ENCODE measurements at places on chromosomes 1 and 21.

GRCh38 chr1:206637605-206638004 lies 2.3 kb downstream of the DYRK3 start:
- no peak for DNase-seq

GRCh38 chr1:15444468-15445389 lies 6.5 kb downstream of the CTRC start:
- DNase-seq, result no peak

DNA sequence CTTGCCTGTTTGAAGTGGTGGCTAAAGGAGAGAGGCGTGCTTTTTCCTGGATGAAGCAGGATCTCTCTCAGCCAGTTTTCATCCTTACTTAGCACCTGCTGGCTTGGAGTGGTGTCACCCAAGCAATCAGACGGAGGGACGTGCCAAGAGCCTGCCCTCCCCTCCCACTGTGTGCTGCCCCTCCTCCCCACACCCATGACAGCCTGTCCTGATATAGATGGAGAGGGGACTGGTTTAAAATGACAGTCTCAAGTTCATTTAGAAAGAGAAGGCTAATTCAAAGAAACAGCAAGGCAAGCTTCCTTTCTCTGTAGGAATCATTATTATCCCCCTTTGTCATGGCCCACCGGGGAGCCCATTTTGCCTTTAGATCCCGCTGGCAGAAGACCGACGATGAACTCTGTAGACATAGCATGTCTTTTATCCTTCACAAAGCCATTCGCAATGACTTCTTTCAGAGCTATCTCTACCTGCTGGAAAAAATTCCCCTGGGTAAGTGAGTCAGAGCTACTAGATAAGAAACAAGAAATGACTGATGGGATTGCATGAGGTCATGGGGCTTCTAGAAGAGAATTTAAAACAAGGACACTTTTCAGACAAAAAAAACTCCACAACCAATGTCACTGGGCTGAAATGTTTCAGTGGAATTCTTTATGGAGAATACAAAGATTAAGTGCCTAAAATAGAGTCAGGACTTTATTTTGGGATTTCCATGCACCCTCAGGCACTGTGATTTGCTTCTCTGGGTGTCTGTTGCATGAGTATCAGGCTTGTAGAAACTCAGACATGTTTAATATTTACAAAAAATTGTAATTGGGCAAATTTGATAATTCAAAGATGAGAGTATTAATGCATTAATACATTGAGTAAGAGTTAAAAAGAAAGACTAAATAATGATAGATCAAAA lies at the start of gene NTMT2:
NTMT2 (plus strand) TSS at position 190 of the 907 bp plus-strand sequence; CDS start at position 339, 149 bp downstream.
- peak; percentile 77 for DNase-seq

GRCh38 chr21:45286671-45287437 lies 841 bp downstream of the POFUT2 start:
- no peak for DNase-seq

- DNase-seq, result no peak
Measured at GRCh38 chr1:225827076-225827475, 17.2 kb downstream of the EPHX1 start.

DNA sequence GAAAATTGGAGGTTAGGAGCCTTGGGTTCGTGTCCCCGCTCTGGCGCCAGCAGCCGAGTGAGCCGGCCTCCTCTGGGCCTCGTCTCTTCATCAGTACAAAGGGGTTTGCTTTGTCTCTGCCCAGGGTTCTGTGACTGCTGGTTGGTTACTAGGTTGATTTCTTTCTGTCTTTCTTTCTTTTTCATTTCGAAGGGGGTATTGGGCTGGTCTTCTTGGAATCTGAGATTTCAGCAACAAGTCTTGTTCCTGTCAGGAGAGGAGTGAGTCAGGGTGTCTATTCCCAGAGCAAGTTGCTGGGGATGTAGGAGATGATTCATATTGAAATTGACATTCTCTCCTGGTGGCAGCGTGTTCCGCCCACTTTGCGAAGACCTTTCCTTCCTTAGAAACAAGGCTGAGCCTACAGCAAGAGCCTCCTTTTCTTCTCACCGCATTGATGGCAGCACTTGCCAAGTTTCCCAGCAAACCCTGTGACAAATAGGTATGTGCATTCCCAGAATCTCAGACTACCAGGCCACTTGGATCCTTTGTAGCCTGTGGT lies 79.2 kb downstream of the MAN1C1 start:
- no peak for DNase-seq

GRCh38 chr1:231634323-231635013 lies 7.9 kb downstream of the DISC1 start:
- DNase-seq, result no peak

GRCh38 chr1:38497921-38498656 lies 361.5 kb downstream of the RRAGC start:
- DNase-seq, result no peak

DNA sequence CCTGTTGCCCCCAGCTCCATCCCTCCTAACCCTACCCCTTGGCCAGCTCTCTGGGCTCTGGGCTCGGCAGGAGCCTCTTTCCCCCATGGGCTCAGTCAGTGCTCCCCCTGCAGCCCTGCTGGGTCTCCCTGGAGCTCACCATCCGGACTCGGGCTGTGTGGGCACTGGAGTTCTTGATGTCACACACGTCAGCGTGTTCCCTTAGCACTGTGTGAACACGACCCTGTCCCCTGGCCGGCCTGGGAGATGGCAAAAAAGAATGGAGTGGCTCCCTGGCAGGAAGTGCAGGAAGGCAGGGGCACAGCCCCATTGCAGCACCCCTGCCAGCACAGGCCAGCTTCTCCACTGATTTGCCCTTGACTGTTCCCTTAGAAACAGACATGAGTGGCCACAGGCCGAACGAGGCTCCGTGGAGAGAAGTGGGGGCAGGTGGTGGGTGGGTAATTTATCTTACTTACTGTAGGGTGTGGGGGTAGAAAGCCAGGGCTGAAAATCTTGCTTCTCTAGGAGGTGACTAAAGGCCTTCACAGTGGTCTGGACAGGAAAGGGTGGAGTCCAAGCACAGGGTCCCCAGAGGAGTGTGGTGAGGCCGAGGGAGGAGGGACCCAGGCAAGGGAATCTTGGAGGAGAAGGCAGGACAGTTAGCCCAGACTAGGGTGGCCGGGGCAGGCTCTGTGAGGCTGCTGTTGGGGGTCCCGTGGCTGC lies 381.7 kb upstream of the VAMP3 start:
- no peak for DNase-seq

GRCh38 chr1:165603810-165604209 lies 27.2 kb upstream of the MGST3 start:
- no peak for DNase-seq

DNA sequence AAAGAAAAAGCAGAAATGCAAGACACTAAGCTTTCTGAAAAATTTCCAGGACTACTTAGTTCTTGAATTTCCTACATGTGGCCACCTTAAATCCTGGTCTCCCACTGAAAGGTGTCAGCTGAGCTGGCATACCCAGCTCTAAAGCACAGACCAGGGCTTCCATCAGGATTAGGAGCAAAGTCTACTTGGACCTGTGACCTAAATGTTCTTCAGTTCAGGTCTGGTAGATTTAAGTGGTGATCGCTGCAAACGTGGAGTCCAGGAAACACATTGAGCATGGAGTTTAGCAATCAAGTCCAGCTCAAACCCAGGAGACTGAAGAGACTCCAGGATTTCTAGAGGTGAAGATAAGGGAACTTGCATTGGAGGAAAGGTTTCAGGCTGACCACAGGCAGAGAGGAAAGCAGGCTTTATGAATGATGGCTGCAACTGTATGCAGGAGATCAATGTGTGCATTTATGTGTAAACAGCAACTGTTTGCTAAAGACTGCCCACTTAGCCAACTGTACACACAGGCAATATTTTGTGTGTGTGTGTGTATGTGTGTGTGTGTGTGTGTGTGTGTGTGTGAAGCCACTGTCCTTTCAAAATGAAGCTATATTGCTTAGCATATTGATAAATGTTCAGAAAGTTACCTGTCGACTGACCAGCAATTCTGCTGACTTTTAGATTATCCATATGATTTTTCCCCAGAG lies 75.2 kb downstream of the LMX1A start:
- DNase-seq, result no peak

GRCh38 chr21:34974162-34974981 lies 74.7 kb downstream of the RUNX1 start:
- no peak for DNase-seq

GRCh38 chr1:114082304-114082630 lies 71.4 kb downstream of the SYT6 start:
- DNase-seq, result no peak

DNA sequence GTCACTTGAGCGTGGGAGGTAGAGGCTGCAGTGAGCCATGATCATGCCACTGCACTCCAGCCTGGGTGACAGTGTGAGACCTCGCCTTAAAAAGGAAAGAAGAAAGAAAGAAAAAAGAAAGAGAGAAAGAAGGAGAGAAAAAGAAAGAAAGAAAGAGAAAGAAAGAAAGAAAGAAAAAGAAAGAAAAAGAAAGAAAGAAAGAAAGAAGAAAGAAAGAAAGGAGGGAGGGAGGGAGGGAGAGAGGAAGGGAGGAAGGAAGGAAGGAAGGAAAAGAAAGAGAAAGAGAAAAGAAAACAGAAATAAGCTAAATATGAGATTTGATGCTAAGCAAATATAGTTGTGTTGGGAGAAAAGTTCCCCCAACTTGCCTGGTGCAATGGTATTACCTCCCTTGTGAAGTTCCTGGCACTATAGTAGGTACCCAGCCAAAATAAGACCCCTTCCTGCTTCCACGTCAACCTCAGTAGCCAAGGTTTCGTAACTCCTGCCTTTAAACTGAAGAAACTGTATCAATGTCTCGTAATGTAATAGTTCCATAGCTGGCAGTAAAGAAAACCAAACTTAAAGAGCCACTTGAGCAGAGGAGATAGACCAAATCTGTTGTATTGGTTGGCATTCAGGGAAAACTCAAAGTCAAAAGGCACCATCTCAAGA lies 88.1 kb upstream of the HNRNPU start:
- no peak for DNase-seq

GRCh38 chr1:63698001-63698838 lies 75.6 kb upstream of the ROR1 start:
- peak; percentile 76 for DNase-seq

DNA sequence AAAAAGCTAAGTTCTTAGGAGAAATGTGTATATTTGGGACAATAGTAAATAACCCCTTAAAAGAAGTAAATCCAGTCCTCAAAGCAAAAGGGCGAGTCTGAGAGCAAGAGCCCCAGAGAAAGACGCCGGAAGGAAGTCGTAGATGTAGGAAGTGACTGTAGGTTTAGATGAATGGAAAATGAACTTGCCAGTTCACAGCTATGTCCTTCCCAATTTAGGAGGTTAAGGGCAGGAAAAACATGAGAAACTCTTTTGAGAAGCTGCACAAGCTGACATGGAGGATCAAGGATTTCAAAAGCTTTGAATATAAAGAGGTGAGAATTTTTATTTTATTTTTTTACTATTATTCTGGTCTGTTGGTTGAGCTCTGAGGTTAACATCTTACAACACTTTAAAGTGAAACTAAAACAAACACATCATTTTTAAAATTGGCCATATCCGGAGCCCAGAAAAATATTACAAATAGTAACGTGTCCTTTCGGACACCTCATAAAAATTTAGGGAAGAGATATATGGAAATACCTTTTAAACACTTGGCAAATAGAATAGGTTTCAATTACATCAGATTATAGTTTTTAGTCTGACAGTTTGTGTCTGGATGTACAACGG lies 1178.6 kb downstream of the MRPL39 start:
- DNase-seq, result no peak

DNA sequence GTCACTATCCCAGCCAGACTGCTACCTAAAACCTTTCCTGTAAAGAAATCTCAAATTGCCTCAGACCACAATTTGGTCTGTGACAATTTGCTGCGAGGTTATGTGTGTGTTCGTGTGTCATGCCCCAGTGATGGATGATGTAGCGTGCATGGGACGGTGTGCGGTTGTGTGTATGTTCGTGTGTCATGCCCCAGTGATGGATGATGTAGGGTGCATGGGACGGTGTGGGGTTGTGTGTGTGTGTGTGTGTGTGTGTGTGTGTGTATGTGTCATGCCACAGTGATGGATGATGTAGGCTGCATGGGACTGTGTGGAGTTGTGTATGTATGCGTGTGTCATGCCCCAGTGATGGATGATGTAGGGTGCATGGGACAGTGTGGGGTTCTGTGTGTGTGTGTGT lies 9.4 kb downstream of the SELP start:
- no peak for DNase-seq

DNA sequence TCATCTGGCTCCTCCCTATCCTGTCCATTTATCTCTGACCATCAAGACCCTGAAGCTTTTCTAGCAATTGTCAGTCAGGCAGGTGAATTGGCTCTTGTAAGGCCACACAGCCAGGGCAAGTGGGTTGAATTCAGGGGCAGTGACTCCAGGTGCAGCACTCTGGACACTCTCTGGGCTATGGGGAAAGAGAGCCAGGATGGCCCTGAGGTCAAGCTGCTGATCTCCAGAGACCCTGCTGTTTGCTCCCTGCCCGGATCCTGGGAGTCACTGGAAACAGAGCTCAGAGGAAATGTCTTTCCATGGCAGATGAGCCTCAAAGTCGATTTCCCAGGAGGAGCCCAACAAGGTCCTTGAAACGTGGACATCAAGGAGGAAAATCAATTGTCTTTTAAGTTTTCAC lies 184.4 kb downstream of the C1orf94 start:
- no peak for DNase-seq

GRCh38 chr1:48679859-48680258 lies 96.8 kb downstream of the BEND5 start:
- no peak for DNase-seq

DNA sequence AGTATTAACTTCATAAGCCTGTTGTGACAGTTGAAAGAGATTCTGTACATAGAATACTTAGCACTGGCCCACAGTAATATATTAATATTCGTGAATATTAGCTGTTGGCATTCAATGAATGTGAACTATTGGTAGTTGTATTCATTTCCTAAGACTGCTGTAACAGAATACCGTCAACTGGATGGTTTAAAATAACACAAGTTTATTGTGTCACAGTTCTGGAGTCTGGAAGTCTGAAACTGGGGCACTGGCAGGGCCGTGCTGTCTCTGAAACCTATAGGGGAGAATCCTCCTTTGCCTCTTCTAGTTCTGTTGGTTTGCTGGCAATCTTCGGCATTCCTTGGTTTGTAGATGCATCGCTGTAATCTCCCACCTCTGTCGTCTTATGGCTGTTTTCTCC lies 47.5 kb downstream of the OLFML3 start:
- no peak for DNase-seq
